ENCODE measurements at places on chromosomes 7 and 10.

GRCh38 chr7:121266307-121266894 is 62.4 kb upstream of the WNT16 start:
- DNase-seq = no peak

GRCh38 chr10:28467615-28468014 is 65.3 kb upstream of the WAC start:
- DNase-seq = no peak

DNA sequence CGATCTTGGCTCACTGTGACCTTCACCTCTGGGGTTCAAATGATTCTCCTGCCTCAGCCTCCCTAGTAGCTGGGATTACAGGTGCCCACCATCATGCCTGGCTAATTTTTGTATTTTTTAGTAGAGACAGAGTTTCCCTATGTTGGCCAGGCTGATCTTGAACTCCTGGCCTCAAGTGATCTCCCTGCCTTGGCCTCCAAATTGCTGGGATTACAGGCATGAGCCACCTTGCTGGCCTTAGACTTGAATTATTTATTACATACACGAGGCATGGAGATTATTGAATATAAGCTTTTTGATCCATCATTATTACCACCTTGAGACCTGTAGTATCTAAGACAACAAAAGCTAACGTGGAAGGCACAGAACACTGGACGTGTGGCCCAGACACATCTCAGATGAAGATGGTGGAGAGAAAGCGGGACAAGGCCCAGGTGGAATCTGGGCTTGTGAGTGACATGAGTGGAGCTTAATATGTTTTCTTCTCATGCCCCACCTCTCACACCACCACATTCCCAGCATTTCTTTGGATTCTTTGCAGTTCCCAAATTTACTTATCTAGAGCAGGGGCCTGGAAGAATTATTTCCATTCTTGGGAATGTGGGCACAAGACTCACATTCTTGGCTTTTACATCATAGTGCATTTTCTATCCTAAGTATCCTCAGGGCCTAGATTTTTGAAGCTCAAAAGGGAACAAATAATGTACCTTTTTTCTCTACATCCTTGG is 76.6 kb downstream of the SUGCT start:
- DNase-seq = peak; percentile 74

DNA sequence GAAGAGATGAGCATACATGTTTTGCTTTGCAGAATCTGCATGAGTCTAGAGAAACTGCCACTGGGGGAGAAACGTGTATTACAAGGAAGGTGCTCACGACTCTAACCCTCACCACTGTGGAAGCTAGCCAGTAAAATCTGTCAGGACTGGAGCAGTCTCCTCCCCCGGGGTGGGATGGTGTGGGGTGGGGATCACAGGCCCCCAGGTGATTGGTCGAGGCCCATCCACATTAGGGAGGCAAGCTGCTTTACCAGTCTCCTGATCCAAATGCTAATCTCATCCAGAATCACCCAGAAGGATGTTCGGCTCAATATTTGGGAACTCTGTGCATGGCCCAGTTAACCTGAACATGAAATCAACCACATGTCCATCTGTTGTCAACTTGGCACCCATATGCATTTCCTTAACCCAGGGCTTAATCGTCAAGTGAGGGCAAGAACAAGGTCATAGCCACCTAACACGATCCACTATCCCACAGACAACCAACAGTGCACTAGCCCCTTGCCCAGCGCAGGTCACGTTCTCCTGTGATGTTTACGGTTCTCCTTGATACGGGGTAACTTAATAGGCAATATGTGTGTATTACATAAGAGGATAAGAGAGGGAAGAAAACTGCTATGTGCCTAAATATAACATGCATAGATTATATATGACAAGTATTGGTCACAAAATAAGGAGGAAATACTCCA is 40.8 kb downstream of the DNAJB6 start:
- DNase-seq = no peak

DNA sequence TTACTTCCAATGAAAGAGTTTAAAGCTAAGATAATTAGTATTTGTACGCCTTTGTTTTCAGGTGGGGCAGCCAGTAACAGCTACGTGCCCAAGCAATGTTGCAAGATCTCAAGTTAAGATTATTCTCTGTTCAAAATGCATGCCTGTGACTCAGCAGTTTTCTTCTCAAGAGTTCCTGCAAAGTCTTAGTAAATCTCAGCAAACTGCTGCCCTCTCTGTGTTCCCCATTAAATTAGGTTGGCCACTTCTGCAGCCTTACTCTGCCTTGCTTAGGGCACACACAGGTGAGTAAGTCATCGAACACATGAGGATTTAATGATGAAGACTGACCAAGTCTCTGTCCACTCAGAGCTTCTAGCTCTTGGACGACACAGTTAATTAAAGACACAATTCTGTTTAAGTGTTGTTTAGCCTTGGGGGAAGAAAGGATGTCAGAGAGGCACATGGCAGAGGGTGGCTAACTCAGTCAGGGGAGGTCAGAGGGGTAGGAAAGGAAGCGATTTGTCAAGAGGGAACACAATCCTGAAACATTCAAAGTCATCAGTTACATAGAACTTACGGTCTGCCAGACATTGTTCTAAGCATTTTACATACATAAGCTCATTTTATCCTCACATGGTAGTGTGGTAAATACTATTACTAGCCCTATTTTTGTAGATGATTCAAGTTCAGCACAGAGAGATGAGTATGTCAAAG is 20.2 kb upstream of the SLC35G1 start:
- peak; percentile 37 for DNase-seq

DNA sequence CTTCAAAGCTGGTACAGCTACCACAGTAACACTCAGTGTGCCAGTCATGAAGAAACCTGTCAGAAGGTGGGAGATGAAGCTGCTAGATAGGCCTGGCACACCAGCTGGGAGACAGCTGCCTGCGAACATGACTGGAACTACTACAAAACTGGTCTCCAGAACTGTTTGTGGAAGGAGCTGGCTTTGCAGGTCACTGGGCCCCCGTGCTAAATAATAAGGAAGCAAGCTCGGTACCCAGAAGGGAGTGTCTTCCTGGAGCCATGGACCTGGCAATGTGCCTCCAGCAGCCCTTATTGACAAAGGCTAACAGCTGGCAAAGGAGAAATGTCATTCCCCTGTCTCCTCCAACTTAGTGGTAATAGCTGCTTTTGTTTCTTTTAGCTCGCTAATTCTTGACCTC is 1217.6 kb upstream of the LRRN3 start:
- no peak for DNase-seq

GRCh38 chr10:12796401-12797160 is 204.9 kb downstream of the CCDC3 start:
- DNase-seq = no peak

- DNase-seq = no peak
These were observed 14.6 kb downstream of the CHRM2 start for GRCh38 chr7:136883046-136883445.

DNA sequence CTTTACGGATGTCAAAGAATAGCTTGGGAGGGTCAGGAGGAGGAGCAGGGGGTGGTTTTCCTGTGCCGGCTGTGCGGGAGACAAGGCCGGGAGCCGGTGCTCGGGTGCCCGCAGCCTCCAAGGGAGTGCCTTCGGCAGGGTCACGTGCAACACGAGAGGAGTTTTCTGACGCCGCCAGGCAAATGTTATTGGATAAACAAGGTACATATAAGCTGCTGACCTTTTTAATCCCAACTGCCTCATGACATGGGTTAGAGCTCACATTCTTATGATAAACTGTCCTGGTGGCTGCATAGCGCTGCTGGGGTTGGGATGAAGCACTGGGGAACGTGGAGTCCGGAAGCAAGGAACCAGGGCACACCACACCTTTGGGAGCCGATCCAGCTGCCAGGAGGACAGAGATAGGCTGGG is 124.8 kb upstream of the PDLIM1 start:
- no peak for DNase-seq

- DNase-seq = peak; percentile 14
These were observed 34.0 kb downstream of the PRKAR2B start for GRCh38 chr7:107078517-107078966.

GRCh38 chr10:740936-741431 is 51.5 kb upstream of the DIP2C start:
- DNase-seq = no peak

GRCh38 chr10:88828310-88828709 is 23.3 kb downstream of the ANKRD22 start:
- no peak for DNase-seq

- DNase-seq = peak; percentile 40
These were observed 728 bp downstream of the PARD3 start for GRCh38 chr10:34814223-34814912.

GRCh38 chr10:71776481-71776925 is 3.2 kb upstream of the VSIR start:
- DNase-seq = no peak

DNA sequence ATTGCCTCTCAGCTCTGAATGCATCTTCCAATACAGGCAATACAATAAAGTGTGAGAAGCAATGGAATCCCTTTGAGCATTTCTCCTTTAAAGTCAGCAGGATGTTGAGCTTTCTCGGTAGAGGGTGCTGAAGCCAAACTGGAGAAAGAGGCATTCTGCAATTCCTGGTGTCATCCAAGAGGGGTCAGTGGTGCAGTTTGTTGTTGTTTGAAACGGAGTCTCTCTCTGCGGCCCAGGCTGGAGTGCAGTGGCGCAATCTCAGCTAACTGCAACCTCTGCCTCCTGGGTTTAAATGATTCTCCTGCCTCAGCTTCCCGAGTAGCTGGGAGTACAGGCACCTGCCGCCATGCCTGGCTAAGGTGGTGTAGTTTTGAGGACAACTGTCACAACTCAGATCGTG is 486.5 kb downstream of the CALN1 start:
- DNase-seq = no peak

DNA sequence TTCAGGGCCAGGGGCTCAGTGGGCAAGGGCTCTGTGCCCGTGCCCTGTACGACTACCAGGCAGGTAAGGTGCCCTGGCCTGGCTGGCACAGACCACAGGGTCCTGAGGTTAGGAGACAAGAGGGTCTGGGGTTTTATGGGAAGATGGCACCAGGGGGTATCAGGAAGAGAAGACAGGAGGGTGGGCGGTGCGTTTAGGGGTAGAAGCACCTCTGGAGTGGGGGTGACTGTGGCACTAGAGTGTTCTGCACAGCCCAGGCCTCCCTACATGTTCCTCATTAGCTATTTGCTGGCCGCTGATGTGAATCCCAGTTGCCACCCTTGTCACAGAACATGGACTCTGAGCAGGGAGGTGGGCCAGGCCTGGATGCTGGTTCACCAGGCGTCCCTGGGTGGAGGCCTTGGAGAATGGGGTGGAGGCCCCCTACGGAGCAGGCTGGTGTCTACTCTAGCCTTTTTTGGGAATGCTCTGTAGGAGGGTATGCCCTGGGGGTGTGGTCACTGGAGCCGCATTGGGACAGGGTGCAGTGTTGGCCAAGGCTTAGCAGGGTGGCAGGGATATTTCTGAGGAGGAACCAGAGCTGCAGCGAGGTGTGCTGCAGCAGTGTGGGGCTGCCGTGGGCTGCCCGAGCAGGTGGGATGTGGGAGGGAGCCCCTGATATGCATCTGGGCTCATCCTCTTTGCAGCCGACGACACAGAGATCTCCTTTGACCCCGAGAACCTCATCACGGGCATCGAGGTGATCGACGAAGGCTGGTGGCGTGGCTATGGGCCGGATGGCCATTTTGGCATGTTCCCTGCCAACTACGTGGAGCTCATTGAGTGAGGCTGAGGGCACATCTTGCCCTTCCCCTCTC is 5.0 kb downstream of the PGAM2 start:
- no peak for DNase-seq

GRCh38 chr7:82360591-82361368 is 82.8 kb downstream of the CACNA2D1 start:
- no peak for DNase-seq

GRCh38 chr10:96270571-96270970 is 798 bp downstream of the BLNK start:
- no peak for DNase-seq

GRCh38 chr10:29028486-29028885 is 260.4 kb upstream of the LYZL1 start:
- DNase-seq = no peak

GRCh38 chr10:104910712-104911111 is 269.6 kb downstream of the SORCS3 start:
- no peak for DNase-seq

- DNase-seq = peak; percentile 63
These were observed 1.3 kb downstream of the OR2F2 start for GRCh38 chr7:143936087-143937009.

DNA sequence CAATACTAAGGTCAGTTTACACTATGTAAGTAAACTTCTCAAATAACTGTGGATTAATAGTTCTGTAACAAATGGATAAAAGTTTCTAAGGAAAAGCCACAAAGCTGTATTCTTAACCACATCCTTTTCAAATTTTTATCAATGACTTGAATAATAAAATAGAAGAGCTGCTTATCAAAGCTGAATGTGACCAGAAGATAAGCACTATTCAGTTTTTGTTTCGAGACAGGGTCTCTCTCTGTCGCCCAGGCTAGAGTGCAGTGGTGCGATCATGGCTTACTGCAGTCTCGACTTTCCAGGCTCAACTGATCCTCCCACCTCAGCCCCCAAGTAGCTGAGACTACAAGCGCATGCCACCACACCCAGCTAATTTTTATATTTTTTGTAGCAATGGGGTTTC is 17.0 kb downstream of the UPF2 start:
- DNase-seq = no peak

GRCh38 chr10:101046332-101047238 is 15.2 kb upstream of the KAZALD1 start:
- peak; percentile 30 for DNase-seq

DNA sequence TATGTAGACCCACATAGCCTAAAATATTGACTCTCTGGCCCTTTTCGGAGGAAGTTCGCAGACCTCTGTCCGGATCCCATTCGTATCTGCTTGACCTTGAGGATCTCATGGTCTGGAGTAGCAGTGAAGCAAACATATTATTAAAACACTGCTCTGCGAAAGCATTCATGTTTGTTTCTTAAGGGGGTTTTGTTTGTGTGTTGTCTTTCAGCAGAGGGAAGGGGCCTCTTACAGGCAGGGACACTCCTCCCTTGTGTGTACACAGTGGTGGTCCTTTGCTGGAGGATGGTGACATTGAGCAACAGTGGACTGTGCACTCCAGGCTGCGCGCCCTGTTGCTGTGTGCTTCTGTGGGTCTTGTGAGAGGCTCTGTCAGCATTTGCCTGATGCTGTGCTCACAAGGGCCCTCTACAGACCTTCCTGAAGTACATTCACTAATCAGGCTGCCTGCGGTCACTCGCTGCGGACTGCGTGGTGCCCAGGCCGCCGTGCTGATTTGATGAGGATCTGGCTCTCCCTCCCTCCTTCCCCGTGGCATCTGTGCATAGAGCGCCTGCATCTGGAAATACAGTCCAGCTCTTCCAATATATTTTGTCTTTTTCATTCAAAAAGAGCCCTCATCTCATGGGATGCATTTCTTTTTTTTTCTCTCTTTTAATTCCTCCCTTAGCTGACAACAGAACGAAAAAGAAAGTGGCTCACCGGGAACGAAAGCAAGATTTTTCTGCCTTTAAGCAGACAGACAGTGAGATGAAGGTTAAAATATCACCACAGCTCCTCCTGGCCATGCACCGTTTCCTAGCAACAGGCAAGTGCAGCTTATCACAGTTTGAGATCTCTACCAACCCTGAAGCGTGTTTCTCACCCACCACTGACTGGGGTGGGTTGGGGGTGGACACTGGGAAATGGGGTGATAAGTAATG is 135.8 kb downstream of the CNNM2 start:
- peak; percentile 55 for DNase-seq

GRCh38 chr10:122521011-122521410 is 39.5 kb upstream of the DMBT1 start:
- DNase-seq = no peak

- no peak for DNase-seq
These were observed 20.5 kb upstream of the CRYGN start for GRCh38 chr7:151460474-151460855.

- no peak for DNase-seq
These were observed 747.4 kb upstream of the VSTM2A start for GRCh38 chr7:53794816-53795215.

- DNase-seq = no peak
These were observed 988.9 kb upstream of the ZNF722 start for GRCh38 chr7:63009771-63010170.

Data from fibroblast of skin of right quadriceps (primary cell).